ENCODE measurements at places on chromosomes 7 and 10. TPM values are rescaled to one million over a fixed set of nuclear protein-coding genes. Genes with fewer than 3 reads are reported as not detected.

DNA sequence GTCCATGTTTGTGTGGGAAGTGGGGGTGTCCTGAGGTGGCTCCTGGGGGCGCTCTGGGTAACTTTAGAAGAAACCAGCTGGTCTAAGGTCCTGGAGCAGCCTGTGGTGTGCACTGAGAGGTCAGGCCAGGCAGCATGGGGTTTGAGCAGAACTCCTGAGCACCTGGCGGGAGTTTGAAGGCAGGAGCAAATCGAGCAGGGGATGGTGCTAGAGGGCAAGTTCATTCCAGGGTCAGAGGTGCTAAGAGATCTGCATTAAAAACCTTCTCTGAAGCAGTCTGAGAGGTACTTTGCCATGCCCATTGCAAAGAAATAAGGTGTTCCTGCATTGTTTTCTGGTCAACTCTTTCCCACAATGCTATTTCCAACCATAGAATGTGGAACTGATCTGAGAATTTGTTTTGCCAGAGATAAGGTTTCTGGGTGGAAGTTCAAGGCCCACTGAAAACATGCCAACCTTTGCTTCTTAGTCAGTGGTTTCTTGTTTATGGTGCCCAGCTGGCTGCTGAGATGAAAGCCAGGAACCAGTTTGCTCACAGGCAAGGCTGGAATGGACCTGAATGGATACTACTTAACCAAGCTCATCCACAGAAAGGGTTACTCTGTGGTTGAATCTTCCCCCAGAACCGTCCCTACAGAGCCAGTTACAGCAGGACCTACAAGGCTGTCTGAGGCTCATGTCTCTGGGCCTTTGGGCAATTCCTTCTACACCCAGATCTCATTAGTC is 136.3 kb upstream of the TMEM72 start:
- DNase-seq: no peak

DNA sequence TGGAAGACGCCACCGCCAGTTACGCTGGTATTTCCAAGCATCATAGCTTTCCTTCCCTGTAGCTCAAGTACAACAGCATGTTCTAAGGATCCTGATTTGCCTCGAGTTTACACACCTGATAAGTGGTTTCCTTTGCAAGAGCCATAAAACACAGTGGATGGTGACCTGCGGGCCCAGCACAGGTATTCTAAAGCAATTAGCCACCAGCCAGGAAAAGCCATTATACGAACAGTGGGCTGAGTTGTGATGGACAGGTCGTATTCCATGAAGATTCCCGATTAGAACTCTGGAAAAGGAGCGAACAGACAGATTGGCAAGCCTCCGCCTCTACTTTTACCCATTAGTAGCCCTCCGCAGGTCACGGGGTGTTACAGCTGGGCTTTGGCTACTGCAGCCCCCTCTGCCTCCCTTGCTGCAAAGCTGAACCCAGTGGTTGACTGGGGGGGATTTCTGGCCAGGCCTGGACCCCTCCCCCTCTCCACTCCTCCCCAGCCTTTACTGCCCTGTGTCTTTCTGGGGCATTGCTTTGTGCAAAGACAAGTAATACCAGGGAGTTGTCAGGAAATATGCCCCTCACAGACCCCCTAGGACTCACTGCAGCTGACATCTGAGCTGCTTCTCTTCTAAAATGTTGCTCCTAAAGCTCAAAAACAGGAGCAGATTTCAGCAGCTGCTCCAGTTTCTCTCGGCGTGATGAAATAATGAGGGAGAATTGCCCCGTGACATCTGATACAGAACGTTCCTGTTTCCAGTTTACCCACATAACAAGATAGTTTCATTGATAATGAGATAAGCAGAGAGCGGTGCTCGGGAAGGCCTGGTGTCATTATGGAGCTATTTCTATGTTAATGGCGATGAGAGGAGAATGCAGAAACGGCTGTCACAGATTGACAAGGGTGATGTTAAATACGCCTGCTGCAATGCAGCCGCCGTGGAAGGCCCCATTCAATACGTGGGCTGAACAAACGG is 214.4 kb downstream of the CCSER2 start:
- no peak for DNase-seq

DNA sequence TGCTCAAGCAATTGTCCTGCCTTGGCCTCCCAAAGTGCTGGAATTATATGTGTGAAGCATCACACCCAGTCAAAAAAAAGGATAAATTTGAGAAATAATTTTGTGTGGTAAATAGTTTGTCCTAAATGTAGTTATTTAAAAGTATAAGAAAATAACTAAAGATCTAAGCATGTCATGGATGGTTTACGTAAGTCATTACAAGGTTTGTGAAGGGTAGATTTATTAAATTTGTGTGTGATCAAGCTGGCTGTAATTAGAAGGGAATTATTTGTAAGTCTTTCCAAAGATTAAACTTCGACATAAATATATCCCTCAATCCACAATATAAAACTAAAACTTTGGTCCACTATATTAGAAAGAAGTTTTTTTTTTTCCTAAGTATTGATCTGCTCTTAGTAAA is 28.6 kb downstream of the ORC5 start:
- DNase-seq: no peak

DNA sequence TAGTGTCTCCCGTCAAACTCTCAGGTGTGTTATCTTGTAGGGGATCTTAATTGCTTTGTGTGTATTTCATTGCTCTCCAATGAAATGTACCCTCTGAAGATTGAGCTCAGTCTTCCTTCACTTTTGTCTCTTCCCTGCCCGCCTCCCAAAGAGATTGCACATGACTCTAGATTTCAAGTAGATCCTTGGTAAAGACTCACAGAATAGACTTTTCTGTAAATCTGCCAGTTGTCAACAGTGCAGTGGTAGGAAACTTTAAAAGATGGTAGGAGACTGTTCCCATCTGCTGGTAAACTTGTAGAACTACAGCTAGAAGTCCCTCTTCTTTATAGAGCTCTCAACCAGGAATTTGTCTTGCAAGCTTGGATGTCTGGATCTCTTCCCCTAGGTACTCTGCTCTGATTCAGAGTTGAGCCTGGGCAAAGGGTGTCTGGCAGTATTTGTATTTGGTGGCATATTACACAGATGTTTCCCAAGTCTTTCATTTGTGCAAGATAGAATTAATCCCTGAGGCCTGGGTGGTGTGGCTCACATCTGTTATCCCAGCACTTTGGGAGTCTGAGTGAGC is 9.6 kb downstream of the CCL26 start:
- no peak for DNase-seq

DNA sequence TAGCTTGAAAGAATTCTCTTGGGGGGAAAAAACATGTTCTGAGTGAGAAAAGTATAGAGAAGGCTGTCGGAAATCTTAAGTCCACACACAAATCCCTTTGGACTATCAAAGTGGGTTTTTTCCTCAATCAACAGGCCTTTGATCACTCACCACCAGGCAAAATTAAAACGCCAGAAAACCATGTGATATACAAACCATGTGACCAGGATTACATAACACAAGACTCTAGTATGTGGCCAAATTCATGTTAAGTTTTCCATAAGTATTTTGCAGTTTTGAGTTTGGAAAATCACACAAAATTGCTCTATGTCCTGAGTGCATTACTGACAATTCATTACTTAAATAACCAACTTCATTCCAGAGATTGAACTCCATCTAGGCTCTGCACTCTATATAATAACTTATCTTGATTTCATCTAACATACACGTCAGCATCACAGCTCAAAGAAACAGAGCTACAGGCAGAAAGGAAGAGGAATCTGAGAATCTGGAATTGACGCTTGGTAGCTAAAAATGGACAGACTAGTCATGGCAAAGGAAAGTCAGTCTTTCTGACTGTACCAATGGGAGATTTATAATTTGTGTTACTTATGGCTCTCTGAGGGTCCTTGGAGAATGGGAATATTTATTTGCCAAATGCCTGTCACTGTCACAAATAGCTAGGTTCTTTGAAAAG is 383.5 kb downstream of the SFMBT2 start:
- no peak for DNase-seq

- no peak for DNase-seq
Observed at GRCh38 chr10:131018886-131019500, 292.5 kb downstream of the TCERG1L start.

DNA sequence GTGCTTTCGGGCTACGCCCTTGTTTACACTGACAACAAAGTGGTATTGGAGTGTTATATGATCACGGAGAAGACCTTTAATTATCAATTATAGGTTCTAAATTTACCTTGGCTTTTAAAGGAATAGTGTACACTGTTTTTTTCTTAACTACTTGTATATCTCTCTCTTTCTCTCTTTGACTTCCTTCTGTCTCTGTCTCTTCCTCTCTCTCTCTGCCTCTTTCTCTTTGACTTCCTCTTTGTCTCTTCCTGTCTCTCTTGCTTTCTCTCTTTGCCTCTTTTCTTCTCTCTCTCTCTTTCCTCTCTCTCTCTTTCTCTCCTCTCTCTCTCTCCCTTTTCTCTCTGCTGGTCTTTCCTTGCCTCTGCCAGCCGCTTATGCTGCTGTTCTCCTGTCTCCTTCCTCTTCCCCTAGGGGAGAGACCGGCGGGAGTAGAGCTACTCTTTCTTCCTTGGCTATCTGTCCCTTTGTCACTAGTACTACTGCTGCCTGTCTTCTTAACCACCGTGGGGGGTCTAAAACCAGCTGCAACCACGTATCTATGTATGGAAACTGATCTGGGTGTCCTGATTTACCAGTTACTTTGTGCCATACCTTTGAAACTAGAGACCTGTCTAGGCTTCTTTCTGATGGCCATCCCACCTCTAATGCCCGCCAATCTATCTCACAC is 36.9 kb upstream of the GSDME start:
- no peak for DNase-seq

GRCh38 chr7:129072479-129073011 is 17.6 kb upstream of the TNPO3 start:
- DNase-seq: no peak

- no peak for DNase-seq
Observed at GRCh38 chr7:37333075-37333474, 115.6 kb downstream of the ELMO1 start.

DNA sequence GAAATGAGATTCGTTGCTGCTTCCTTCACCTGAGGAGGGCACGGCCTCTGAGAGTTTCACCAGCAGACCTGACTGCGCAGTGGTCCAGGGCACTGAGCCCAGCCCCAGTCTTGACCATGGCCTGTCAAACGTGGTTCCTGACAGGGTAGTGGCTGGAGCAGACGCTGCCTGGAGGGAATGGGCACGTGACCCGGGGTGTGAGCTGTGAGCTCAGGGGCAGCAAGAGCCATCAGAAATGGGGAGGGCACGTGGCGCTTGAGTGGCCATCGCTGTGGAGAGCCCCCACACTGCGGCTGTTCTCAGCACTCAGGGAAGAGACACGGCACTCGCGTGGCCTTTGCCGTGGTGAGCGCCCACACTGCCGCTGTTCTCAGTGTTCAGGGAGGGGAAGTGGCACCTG is 12.0 kb downstream of the FAM20C start:
- no peak for DNase-seq

DNA sequence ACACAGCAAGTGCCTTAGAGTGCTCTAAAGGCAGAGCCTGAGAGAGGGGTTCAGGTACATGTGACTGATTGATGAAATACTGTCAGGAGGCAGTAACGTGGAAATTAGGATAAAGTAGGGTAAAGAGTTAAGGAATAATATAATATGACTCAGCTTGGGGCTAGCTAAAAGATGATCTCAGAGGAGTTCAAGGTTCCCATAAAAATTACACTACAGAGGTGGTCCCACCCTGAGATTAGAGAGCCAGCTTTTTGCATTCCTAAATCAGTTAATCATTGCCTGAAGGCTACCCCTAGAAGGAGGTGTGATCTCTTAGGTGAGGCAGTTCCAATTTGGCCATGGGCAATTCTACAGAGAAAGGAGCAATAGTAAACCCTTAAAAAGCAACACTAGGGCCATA is 5.8 kb downstream of the LIPJ start:
- DNase-seq: no peak

- no peak for DNase-seq
Observed at GRCh38 chr7:96819111-96819700, 109.6 kb upstream of the SEM1 start.

DNA sequence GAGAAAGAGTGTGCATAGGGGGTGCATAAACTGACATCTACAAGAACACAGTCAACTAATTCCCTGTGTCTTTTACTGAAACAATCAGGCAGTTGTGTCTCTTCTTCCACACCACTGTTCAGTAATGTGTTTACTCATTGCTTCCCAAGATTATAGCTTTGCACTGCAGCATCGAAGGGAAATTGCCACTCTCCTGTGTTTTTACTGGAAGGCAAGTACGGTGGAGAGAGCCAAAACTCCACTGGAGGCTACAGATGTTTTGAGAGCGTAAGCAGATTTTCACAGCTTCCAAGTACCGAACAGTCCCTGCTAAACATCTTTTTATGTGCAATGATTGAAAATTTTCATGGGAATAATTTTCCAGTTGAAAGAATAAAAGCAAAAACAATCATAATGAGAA is 510.5 kb upstream of the AKR1E2 start:
- no peak for DNase-seq

- no peak for DNase-seq
Observed at GRCh38 chr10:70711177-70711576, 38.9 kb downstream of the ADAMTS14 start.

DNA sequence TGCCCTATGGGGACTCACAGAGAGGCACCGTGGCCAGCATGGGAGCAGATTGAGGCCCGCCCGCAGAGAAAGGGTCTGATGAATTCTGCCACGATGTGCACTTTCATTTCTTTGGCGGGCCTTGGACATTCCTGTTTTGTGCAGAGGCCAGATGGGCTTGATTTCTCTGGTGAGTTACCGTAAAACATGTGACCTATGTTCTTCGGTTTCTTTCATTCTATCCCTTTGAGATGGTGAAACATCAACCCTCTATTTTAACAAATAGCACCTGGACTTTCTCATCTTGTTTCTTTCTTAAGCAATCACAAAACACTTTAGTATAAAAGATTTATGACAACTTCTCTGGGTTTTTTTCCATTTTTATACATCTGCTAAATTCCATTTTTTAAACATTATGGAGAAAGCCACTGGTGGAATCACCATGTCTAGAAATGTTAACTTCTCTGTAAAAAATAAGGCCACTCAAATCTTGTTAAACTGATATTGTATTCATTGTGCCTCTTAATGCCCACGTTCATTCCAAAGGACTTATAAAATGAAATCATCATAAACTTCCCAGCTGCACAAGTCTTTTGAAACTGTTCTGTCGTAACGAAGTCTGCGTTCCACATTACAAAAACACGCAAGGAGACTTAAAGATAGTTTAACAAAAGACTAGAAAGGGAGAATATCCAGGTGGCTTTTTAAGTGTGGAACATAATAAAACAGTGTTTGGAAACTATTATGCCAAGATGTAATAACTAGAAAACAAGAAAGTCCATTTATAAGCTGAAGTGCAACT is 21.4 kb upstream of the ODAD2 start:
- no peak for DNase-seq

DNA sequence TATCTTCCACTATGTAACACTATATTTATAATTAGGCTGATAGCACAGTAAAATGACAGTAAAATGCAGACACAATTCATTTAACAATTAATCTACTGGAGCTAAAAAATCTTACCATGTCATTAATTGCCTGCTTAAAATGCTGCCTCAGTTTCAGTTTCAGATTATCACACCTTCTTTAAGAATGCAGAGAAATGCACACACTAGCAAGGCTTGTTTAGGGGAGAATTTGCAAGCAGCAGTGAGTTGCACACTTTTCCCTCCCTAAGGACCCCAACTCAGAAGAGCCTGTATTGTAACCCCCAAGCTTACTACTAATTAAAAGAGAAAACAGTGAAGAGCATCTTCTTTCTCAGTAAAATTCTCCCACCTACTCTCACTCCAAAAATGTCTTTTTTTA is 79.7 kb upstream of the KCNIP2 start:
- no peak for DNase-seq

TMEM236 gene
- total RNA-seq: 0.45 TPM

OGDHL gene
- total RNA-seq: 8.5 TPM

STEAP4 gene
- 40.1 TPM for total RNA-seq

LAMB1 gene
- total RNA-seq: 64.1 TPM

SND1 gene
- total RNA-seq: 190 TPM

CDC14C gene
- 0.91 TPM for total RNA-seq

HMX3 gene
- total RNA-seq: not detected

TRIM50 gene
- 5.1 TPM for total RNA-seq

OR6V1 gene
- not detected for total RNA-seq
